ENCODE measurements at places on chromosomes 7 and 10.

DNA sequence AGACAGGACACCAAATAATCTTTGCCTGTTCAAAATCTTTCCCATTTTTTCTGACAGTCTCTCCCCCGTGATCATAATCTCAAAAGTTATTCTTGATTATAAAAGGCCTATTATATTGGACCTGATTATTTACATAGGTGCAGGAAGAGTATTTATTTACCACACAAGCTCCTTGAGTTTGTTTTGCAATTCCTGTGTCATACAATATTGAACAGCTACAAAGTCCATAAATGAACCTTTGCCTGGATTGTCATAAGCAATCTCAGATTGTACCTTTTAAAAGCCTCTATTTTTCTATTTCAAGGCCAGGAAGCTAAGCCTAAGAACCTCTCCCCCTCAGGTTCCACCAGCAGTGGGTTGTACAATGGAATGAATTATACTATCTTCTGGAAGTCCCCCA, 183.9 kb upstream of the MEOX2 start:
- DNase-seq: no peak

DNA sequence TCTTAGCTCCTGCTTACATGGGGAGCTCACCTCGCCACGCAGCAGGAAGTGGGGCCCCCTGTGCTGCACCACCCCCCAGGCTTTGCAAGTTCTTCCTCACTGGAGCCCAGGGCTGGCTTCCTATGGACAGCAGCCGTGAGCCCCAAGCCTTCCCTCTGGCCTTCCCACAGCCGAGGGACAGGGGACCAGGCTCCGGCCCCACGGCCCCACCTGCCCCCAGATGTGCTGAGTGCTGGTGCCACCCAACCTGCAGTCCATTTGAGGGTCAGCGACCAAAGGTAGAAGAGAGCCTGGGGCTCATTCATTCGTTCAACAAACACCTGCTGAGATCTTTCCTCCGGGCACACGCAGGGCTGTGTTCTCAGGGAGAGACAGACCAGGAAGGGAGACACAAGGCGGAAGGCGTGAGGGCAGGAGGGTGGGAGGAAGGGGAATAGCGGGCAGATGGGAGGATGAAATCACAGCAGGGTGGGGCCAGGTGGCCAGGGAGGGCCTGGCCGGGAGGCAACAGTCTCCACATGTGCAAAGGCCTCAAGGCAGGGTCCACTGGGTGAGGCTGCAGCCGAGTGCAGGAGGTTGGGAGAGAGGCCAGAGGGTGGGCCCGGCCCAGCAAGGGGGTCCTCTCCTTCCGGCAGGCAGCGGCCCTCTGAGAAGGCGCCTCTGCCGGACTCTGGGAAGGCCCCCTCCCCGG, 100.1 kb downstream of the FOXL3 start:
- DNase-seq: peak; percentile 51

- no peak for DNase-seq
Measured at GRCh38 chr7:132145466-132145865, 430.8 kb downstream of the PLXNA4 start.

DNA sequence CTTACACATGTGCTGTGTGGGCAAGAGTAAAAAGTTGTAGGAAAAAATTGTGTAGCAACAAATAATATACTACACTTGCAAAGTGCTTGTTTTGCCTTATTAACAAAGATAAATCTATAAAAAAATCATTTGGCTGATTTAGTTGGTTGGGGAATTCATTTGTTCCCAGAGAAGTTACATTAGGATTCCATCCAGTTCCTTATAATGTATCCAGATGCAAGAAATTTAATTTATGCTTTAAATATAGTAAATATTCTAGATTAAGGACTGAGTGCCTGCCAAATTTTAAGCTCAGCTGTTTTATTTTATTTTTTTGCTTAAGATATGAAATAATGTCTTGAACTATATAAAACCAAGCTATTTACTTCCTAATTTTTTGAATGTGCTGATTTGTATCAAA, 1169.9 kb downstream of the NXPH1 start:
- DNase-seq: no peak

DNA sequence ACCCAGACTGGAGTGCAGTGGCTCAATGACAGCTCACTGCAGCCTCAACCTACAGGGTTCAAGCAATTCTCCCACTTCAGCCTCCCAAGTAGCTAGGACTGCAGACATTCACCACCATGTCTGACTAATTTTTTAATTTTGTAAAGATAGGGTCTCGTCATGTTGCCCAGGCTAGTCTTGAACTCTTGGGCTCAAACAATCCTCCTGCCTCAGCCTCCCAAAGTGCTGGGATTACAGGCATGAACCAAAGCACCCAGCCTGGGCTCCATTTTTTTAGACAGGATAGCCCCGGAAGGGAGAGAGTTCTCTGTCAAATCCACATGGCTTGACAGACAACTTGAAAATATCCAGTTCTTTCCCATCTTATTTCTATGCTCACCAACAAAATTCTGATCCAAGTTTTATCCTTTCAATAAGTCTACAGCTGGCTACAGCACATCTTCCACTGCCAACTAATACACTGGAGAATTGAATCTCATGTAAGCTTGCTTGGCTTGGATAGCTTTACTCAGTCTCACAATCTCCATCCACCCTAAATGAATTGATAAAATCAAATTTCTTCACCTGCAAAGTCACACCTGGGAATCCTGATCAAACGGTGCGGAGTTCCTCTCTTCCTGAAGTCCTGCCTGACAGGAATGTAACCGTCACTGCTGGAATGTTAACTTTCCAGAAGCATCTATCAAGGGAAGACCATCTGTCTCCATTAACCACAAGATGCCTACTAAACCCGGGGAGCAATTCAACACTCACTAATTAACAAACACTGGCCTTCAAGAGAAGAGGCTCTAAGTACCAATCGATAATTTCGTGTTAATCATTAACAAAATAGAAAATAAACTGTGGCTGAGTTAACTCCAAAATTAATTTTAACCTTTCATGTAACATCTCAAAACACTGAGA, 239.7 kb upstream of the MKLN1 start:
- no peak for DNase-seq

DNA sequence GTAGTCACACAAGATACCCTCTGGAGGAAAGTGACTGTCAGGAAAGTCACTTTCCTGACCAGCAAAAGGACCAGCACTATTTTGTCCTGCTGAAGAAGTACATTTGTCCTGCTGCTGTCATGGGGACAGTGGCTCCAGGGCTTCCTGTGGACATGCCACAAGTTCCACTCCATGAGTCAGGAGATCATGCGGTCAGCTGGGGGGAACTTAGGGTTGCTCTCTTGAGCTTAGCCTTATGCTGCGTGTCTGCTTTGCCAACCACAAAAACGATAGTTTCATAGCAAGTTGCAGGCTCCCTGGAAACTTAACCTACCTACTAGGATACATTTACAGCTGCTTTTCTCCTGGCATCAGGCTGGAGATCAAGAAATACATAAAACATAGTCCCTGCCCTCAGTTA, 19.8 kb upstream of the ALOX5 start:
- no peak for DNase-seq

DNA sequence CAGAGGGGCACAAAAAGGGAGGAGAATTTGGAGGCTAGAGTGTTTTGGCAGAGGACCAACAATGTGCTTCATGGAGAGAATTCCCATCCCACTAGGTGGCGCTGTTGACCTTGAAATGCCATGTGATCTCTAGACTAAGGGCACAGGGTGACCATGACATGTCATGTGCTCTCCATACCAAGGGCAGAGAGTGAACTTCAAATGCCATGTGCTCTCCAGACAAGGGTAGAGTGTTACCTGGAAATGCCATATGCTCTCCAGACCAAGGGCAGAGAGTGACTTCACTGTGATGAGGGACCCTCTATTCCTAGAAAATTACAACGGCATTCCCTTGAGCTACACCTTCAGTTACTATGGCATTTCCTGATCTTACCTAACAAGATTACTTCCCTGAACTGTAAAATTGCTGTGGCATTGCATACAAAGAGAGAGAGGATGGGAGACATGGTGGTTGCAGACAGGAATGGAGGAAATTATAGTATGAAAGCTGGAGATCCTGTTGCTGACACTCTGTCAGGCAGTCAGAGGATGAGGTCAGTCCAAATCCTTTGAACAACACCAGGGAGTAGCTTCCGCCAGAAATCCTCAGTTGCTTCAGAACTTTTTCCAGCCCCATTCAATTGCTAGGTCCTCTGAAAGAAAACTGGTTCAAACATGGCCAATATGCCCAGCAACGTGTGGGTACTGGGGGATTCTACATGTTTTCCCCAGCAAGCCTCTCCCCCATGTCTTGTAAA, 60.9 kb upstream of the ACSM6 start:
- peak; percentile 88 for DNase-seq

- DNase-seq: no peak
Measured at GRCh38 chr7:127380479-127380878, 12.0 kb downstream of the ZNF800 start.

DNA sequence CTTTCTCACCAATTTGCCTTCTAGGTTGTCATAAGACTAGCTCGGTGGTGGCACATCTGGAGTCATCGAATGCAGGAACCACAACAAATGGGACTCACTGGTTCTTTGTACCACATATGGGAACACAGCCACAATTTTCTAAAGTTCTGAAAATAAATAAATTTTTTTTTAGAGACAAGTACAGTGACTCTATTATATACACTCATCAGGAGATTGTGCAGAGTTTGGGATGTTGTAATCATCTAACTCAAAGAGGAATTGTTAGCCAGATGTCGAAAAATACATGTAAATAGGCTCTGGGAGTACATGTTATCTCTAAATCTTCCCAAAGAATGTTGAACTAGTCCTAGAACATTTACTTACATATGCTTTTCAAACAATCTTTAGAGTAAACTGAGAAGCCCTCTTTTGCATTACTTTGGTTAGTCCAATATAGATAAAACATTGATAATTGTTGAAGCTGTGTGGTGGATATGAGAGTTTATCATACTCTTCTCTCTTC, 19.6 kb upstream of the SEPTIN7 start:
- DNase-seq: no peak

GRCh38 chr10:102785818-102786217, 42.1 kb downstream of the WBP1L start:
- DNase-seq: no peak

DNA sequence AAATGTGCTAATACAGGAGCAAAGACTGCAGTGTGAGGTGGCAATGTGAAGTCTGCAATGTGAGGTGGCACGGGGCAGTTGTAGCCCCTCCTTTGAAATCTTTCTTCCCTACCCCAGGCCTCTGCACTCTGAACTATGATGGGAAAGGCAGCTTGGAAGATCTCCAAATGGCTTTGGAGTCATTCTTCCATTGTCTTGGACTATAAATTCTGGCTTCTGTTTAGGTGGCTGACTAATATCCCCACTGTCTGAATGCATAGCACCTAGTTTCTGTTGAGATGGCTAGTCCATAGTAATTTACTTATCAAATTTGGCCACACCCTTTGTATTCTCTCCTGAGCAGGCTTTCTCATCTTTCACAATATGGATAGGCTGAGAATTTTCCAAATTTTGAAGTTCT, 175.0 kb downstream of the CFTR start:
- no peak for DNase-seq

GRCh38 chr10:116785867-116786266, 43.5 kb upstream of the HSPA12A start:
- DNase-seq: no peak

- no peak for DNase-seq
Measured at GRCh38 chr7:213324-213993, 21.1 kb downstream of the FAM20C start.

- DNase-seq: no peak
Measured at GRCh38 chr7:139431010-139431409, 52.5 kb downstream of the KLRG2 start.

DNA sequence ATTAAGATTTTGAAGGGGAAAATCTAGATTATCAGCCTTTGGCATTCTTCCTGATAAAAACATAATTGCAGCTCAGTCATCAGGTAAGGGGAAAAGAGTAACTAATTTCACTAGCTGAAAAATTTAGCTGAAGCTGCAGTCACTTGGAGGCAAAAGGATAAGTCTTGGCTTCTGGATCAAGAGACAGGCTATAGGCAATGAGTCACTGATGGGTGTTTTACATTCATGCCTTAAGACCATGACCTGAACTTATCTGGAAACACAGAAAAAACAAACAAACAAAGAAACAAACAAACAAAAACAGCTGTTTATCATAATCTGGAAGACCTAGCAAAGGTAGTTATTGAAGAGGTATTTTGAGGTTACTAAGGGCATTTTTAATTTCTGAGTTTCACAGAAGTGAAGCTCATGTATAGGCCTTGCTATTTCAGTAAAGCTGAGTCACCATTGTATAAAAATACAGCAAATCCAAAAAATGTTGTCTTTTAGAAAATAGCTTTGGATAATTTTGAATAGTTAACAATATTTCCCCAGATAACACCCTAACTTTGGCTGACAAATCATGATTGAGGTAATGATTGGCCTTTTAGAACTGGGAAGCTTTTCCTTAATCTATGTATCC, 40.3 kb downstream of the ZNF22 start:
- DNase-seq: no peak

DNA sequence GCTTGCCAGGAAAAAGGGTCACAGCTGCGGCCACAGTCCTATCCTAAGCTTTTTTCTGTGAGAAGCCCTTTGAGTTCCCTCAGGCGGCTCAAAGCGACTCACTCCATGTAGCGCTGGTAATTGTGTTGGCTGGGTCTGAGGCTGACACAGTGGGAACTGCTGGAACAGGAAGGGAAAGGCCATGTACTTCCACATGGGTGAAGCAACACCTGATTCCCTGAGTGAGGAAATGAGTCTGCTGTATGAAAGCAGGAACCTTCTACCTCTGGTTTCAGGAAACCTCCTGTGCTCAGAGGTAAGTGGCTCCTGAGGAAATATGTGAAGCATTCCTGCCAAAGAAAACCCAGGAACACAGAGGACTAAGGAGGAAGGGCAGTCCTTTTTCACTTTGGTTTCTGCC, 734.6 kb upstream of the SORCS1 start:
- no peak for DNase-seq

DNA sequence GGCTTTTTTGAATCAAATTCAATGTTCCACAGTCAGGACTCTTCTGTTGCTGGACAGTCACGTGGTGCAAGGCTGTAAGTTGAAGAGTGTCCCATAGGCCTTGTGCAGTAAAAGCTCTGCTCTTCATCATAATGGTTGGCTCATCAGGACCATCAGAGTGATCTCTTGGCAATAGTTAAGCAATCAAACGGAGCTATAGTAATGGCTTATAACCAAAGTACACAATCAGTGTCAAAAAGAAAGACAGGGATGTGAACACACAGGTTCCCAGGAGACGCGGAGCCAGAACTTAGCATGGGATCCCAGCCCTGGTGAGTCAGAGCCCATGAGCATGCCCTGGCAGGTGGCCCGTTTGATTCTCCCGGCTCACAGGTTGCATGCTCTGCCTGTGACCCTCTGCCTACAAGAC, 10.8 kb upstream of the GPNMB start:
- no peak for DNase-seq
